Fibroblast of skin of back (primary cell): ENCODE measurements at places on chromosomes 7 and 10.
A peak's percentile ranks its signal among the peaks of the same experiment; 100 is the strongest.

GRCh38 chr7:30863706-30864035 is 48.0 kb upstream of the AQP1 start:
- DNase-seq = peak; percentile 20

- no peak for DNase-seq
These were observed 36.4 kb downstream of the VCL start for GRCh38 chr10:74034301-74034700.

GRCh38 chr7:126803990-126804389 is 448.8 kb downstream of the GRM8 start:
- DNase-seq = no peak

- DNase-seq = peak; percentile 38
These were observed 81.0 kb downstream of the TMEM270 start for GRCh38 chr7:73941836-73942551.

DNA sequence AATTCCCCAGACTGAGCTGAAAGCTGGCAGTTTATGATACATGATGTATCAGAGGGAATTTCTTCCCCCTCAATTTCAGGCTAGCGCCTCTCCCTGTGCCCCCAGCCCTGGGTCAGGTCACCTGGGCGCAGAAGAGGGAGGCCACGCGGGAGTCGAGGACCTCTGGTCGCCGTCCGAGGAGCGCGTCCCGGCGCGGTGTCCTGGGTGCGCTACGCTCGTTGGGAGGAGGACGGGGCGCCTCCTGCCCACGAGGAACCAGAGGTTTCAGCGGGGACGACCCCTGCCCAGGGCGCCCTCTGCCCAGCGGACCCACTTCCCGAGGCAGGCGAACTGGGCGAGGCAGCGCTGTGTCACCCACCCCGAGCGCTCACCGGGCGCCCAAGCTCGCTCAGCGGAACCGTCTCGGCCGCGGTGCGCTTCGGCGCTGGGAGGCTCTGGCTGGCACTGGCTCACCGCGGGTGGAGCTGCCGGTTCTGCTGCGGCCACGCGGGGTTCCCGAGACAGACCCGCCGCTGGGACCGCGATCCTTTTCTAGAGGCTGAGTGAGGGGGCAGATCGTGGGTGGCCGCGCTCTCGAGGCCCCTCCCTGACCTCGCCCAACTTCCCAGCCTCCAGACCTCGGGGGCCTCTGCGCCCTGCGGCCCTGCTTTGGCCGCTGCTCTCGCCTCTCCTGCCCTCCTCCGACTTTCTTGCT is at the start of gene FAM237B:
Gene FAM237B (minus strand): TSS at position 504 of the 694 bp plus-strand sequence. CDS start 1,556 bp downstream, outside the sequence.
- peak; percentile 36 for DNase-seq

- DNase-seq = no peak
These were observed 655.0 kb upstream of the MGMT start for GRCh38 chr10:128812000-128812399.

DNA sequence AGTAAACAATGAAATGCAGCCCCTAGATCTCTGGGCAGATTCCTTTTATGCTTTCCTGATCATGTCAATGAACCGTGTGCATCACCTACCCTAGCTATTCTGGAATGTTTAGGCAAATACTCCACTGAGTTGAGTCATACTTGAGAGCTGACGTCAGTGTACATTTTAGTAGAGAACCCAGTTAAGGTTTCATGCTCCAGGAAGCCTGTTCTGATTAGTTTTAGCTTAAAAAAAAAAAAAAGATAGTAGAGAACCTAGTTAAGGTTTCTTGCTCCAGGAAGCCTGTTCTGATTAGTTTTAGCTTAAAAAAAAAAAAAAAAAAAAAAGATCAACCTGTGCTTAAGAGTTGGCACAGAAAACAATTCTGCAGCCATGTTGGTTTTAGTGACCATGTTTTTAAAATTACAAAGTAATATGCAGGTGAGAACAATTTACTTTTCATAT is 3.7 kb upstream of the MCU start:
- peak; percentile 94 for DNase-seq

- no peak for DNase-seq
These were observed 1.1 kb downstream of the GRID1 start for GRCh38 chr10:86365346-86366032.

DNA sequence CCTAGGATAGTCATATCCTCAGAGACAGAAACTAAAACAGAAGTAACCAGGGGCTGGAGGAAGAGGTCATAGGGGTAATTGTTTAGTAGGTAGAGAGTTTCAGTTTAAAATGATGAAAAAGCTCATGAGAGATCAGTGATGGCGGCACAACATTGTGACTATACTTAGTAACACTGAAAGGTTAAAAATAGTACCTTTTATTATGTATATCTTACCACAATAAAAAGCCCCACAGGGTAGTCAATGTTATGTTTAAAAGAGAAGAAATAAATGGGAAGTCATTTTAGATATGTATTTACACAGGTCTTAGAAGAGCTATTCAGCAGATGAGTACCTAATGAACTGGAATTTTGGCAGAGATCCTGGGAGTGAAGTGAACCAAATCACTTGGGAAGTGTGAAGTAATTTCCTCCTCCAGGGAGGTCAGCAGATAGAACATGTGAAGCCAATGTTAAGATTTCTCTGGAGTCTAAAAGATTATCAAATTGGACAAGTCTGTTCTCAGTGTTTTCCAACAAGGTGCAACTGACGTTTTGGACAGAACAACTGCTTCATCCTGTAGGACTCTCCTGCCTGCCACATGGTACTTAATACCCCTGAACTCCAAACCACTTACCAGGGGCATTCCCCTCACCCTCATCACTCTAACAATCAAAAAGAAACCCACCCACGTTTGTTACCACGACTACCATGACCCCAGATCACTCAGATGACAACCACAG is 6.4 kb downstream of the CDCA7L start:
- no peak for DNase-seq

DNA sequence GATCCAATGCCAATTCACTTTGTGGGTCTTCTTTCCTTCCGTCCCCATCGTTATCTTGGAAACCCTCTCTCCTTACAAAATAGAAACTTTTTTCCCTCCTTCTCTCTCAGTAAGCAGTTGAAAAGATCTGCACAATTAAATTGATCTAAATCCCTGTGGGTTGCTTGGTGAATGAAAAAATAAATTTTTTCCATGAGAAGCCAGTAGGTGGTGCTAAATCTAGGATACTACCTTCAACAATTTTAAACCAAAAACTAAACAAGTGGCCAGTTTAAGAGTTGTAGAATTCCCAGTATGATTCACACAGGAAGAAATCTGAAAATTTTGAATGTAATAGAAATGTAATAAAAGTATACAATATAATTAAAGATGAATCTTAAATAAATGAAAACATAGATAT is 990.3 kb upstream of the ZNF722 start:
- DNase-seq = no peak

DNA sequence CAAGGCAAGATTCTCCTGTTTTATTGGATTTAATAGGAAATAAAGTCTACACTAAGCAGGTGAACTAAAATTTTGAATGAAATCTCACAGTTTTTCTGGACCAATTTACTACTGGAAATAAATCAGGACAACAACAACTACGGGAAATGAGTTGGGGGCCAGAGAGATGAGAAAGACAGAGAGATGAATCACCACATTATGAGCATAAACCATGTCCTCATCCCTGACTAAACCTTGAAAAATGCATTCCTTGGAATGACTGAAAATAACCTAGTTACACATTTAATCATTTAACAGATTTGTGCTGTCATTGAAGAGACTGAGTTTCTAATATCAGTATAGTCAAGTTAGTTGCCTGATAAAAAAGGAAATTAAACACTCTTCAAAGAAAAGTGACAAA is 608.4 kb upstream of the KCND2 start:
- peak; percentile 91 for DNase-seq

DNA sequence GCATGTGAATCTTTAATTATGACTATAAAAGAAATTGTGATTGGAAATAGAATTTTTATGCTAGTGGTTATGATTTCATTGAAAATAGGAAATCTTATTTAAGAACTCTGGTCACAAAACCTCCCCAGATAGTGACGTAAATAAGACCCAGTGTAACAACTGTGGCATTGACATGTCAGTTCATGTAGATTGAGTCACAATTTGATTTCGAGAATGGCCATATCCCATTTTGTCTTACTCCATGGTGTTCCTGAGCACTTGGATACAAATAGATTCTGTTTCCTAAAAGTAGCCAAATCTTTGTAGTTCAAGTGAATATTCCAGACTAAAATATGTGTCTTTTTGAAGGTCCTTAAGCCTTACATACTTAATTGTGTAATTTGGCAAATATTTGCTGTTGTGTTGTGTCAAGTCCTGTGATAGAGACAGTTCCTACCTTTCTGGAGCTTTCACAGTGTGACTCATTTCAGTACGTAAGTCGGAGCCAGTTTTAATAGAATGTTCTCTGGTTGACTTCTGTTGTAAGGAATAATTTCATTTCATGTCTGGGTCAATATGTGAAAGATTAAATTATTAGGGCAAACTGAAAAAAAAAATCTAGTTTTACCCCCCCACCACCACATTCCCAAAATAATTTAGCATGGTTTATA is 37.1 kb upstream of the TOMM7 start:
- DNase-seq = no peak

- DNase-seq = peak; percentile 35
These were observed 138.3 kb downstream of the CCDC71L start for GRCh38 chr7:106522696-106523095.

GRCh38 chr10:100748231-100749058 is 3.1 kb downstream of the PAX2 start:
- DNase-seq = no peak

GRCh38 chr7:110307776-110308175 is 783.2 kb upstream of the LRRN3 start:
- no peak for DNase-seq

GRCh38 chr7:116528008-116528789 is 3.4 kb downstream of the CAV1 start:
- DNase-seq = peak; percentile 99

- DNase-seq = no peak
These were observed 1049.3 kb upstream of the C7orf33 start for GRCh38 chr7:147541261-147541660.

DNA sequence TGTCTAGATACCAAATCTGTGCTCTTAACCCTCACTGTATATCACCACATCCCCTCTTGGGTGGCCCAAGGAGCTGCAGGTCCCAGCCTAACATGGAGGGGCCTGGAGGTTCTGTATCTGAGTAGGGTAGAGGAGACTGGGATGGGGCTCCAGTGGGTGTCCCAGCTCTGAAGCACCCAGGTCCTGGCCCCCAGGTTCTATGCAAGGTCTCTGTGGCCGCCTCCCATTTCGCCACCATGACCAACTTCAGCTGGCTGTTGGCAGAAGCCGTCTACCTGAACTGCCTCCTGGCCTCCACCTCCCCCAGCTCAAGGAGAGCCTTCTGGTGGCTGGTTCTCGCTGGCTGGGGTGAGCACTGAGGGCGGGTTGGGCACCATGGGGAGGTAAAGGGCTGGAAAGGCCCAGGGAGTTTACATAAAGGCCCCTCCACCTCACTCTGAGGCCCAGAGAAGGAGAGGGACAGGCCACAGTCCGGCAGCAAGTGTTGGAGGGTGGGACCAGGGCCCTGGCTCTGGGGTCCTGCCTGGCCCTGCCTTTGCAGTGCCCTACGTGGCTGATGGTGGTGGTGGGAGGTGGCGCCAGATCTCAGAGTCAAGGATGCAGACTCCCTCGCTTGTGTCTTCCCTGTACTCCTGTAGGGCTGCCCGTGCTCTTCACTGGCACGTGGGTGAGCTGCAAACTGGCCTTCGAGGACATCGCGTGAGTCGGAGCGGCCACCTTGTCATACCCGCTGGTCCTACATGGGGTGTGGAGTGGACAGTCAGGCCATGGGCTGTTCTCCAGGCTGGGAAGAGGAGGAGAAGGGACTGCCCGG is 10.2 kb downstream of the GHRHR start:
- DNase-seq = no peak

- no peak for DNase-seq
These were observed 73.2 kb downstream of the SFMBT2 start for GRCh38 chr10:7337431-7338171.

DNA sequence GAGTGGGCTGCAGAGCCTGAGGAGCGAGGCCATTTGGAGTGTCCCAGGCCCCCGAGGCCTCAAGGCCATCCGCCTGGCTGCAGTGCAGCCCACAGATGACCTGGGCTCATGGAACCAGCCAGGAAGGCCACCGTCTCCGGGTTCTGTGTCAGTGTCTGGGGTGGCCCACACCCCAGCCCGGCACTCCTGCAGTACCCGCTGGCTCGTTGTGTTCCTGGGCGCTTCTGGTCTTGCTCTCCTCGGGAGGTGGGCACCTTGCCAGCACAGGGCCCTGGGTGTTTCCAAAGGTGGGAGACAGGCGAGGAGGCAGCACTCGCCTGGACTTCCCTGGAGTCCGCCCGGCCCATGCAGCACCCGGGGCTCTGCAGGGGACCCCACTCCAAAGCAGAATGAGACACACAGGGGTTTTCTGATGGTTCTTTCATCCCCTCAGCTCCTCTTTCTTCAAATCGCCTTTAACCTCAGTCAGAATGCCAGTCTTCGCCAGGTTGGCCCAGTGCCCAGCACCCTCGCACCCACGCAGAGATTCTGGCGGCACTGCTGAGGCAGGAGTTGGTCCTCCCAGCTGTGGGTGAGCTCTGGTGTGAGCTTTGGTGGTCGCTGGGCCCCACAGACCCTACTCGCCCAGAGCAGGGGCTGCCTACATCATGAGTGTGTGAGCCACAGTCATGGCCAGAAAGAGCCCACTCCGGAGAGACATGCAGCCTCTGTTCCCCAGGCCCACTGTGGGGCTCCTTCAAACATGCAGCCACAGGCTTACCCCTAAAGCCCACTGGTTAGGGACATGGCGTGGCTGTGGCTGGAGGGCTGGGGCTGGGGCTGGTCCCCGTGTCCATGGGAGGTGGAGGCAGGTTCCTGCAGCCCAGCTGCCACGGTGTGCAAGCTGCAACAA is 155.7 kb downstream of the EBF3 start:
- no peak for DNase-seq

GRCh38 chr7:136900005-136900404 is 31.6 kb downstream of the CHRM2 start:
- no peak for DNase-seq

GRCh38 chr10:119829429-119829828 is 43.2 kb downstream of the MCMBP start:
- no peak for DNase-seq

GRCh38 chr10:124019886-124020797 is 73.3 kb downstream of the CHST15 start:
- no peak for DNase-seq

GRCh38 chr7:1024876-1025742 is 19.2 kb upstream of the GPR146 start:
- no peak for DNase-seq

DNA sequence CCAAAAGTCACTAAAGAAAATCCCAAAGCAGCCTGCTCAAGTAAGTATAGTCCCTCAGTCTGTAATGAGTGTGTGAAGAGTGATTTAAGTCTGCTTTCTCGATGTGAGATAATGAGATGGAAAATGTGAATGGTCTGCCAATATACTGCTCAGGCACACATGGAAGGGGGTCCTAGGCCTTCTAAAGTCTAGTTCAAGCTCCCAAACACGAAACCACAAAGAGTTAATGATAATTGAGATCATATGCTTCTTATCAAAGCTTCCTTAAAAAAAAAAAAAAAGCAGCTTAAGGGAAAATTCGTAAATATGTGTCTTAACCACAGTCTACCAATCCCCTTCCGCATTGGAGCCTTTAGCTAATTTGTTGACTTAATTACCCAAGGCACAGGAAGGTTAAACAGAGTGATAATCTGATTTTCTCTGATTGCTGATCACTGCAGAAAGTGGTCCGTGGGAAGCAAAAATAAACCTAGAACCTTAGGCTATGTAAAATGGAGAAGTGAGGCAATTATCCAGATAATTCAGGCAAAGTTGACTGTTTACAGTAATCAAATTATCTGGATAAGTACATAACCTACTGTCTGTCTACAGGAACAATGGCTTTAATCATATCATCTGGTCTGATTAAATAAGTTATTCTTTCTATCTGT is 172.9 kb downstream of the MBL2 start:
- DNase-seq = no peak

- DNase-seq = peak; percentile 32
These were observed 988.6 kb downstream of the SORCS1 start for GRCh38 chr10:106175760-106176377.
